ENCODE measurements at places on chromosomes 1 and 21. TPM values are rescaled to one million over a fixed set of nuclear protein-coding genes. Genes with fewer than 3 reads are reported as not detected.

The XCL1 gene
- not detected for total RNA-seq

The PHACTR4 gene
- total RNA-seq, result 4.6 TPM

The LAMB3 gene
- 1,900 TPM for total RNA-seq

The LCE1F gene
- total RNA-seq, result not detected

The FMOD gene
- not detected for total RNA-seq

The PTPRF gene
- total RNA-seq, result 245 TPM

The NTMT2 gene
- total RNA-seq, result not detected

The DCDC2B gene
- under 0.01 TPM for total RNA-seq

The CYP4A11 gene
- total RNA-seq, result not detected

The DNM3 gene
- 1.2 TPM for total RNA-seq

The BMP8B gene
- 0.72 TPM for total RNA-seq

The FLG2 gene
- total RNA-seq, result not detected

The ERICH3 gene
- not detected for total RNA-seq

The MTHFR gene
- total RNA-seq, result 10.6 TPM

The CFAP74 gene
- total RNA-seq, result not detected

The SPRR4 gene
- total RNA-seq, result not detected

The PGLYRP4 gene
- total RNA-seq, result 1.9 TPM

The ATP8B2 gene
- total RNA-seq, result 11.3 TPM

The KPRP gene
- not detected for total RNA-seq

The KRTAP10-11 gene
- not detected for total RNA-seq

The SLC30A10 gene
- total RNA-seq, result not detected

The CELA3B gene
- not detected for total RNA-seq

The IGSF21 gene
- not detected for total RNA-seq

The CCDC27 gene
- total RNA-seq, result not detected

The TTLL10 gene
- not detected for total RNA-seq

The PATJ gene
- total RNA-seq, result 63.9 TPM

The CD244 gene
- total RNA-seq, result not detected

The PLCH2 gene
- total RNA-seq, result 107 TPM

The MYOC gene
- total RNA-seq, result not detected

The FLG gene
- 0.43 TPM for total RNA-seq

The ERG gene
- under 0.01 TPM for total RNA-seq

The LINGO4 gene
- total RNA-seq, result not detected

The HSF2BP gene
- 16.6 TPM for total RNA-seq

The TAS1R1 gene
- not detected for total RNA-seq

The ACKR1 gene
- not detected for total RNA-seq

The RNU1-1 gene
- total RNA-seq, result under 0.01 TPM

The NMNAT2 gene
- under 0.01 TPM for total RNA-seq

The KRTAP10-6 gene
- not detected for total RNA-seq

The SNRPE gene
- total RNA-seq, result 44.3 TPM

The PRR9 gene
- total RNA-seq, result not detected

The CNR2 gene
- total RNA-seq, result not detected

The OR2T3 gene
- 0.24 TPM for total RNA-seq

The STRIP1 gene
- total RNA-seq, result 35.6 TPM

The CHTOP gene
- 20.5 TPM for total RNA-seq

The C1QA gene
- total RNA-seq, result not detected

The NES gene
- total RNA-seq, result not detected

The PALMD gene
- total RNA-seq, result 4.7 TPM

The NPR1 gene
- not detected for total RNA-seq

The FCRL2 gene
- total RNA-seq, result not detected

The COL16A1 gene
- 134 TPM for total RNA-seq

The SLC22A15 gene
- total RNA-seq, result 21.0 TPM
